Activated CD8-positive, alpha-beta memory T cell treated with anti-CD3 and anti-CD28 coated beads for 1 hour (primary cell): ENCODE measurements at places on chromosomes 5 and 9.

GRCh38 chr5:109877670-109878045 lies 187.9 kb downstream of the MAN2A1 start:
- DNase-seq, result no peak

GRCh38 chr9:98657897-98658296 lies 50.8 kb downstream of the GABBR2 start:
- DNase-seq, result no peak

- DNase-seq, result no peak
Measured at GRCh38 chr5:7822449-7822848, 28.5 kb downstream of the CFAP90 start.

GRCh38 chr9:108193026-108193710 lies 662.6 kb downstream of the ACTL7B start:
- DNase-seq, result no peak

GRCh38 chr9:110106661-110107060 lies 101.3 kb downstream of the C9orf152 start:
- no peak for DNase-seq

DNA sequence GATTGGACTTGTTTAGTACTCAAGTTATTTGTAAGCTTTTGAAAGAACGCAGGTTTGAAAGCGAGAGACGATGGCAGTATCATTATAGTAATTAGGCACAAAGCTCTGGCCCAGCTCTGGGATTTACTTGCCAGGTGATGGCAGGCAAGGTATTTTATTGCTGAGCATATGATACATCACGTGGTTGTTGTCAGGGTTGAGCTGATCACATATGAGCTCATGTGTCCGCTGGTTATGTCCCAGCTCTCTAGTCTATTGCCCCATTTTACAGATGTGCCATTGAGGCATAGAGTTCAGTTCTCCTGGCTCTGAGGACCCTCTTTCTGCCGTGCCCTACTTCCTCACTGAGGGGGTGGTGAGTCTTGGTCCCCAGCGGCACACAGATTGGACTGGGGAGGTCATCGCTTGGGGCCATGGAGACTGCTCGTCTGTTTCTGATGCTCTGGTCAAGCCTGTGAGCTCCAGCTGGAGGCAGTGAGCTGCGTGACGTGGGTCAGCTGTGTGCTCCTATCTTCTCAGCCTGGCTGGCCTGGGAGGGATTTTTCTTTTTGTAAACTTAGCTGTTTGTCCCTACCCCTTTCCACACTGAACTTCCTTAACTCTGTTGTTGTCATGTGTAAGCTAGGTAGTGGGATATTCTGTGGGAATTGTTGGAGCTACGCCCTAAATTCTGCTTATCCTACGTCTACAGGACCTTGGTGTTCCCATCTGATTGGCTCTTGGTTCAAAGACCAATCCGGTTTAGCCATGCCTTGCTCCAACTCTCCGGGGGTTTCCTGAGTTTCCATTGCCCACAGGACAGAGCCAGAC lies 2.2 kb downstream of the NXNL2 start:
- DNase-seq, result no peak

DNA sequence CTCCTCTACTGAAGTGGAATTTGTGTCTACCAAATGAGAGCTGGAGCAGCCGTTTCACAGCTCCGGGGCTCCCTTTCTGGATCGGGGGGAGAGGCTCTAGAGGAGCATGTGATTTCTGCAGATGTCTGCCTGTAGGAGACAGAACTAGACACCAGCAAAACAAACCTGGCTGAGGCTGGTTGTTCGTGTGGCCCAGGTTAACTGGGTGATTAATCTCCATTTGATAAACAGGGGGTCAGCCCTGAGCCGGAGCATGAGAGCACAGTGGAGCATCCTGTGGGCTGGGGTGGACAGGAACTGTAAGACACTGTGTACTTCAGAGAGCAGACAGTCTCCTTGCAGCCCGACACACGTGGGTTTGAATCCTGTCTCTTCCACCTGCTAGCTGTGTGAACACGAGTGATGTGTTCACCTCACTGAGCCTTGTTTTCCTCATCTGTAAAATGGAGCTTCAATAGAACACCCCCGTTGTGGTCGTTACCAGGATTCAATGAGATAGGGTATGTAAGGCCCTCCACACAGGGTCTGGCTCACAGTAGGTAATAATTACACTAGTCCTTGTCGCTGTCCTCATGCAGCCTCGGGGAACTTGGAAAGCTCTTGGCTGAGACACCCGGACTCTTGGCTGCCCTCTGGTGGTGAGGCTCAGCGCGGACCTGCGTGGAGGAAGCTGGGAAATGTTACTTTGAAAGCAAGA lies 12.9 kb downstream of the CXCL14 start:
- DNase-seq, result peak; percentile 53

DNA sequence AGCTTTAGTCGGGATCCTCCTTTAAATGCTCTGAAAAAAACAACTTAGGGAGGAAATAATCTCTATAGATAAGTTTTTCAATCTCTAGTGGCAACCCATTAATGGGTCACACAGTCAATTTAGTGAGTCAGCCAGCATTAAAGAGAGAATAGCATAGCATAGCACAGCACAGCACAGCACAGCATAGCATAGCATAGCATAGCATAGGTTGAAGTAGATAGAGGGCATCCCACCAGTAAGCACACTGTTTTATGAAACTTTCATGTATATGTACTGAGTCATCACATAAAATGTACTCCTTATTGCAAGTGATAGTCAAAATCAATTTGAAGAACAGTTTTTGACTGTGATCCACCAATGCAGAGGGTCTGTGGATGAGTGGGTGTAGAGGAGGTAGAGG lies 522.9 kb downstream of the CCDC171 start:
- DNase-seq, result no peak

GRCh38 chr5:43193894-43194265 lies 1.9 kb downstream of the NIM1K start:
- no peak for DNase-seq

DNA sequence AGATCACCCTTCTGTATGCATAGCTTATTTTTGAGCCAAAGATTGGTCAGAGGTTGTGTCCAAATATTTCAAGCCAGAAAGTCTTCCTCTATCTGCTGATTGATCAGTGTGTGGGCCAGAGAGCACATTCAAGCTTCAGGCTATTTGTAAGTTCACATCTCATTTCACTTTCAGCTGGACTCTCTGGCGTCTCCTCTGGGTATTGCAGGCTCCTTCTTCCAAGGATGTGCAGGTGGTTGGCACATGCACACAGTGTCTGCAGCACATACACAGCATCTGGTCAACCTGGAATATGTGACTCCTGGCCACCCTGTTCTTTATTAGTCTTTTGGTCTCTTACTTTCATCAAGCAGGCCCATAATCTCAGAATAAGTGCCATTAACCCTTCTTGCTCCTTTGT lies 516.1 kb downstream of the ANXA1 start:
- DNase-seq, result no peak

- DNase-seq, result no peak
Measured at GRCh38 chr5:157306081-157306480, 40.2 kb downstream of the CYFIP2 start.

DNA sequence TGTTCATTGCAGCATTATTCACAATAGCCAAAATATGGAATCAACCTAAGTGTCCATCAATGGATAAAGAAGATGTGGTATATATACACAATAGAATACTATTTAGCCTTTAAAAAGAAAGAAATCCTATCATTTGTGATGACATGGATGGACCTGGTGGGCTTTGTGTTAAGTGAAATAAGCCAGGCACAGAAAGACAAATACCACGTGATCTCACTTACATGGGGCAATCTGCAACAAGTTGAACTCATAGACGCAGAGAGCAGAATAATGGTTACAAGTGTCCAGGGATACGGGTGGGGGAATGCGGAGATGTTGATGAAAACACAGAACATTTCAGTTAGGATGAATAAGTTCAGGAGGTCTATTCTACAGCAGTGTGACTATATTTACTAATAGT lies 66.4 kb upstream of the ALDH1B1 start:
- no peak for DNase-seq

DNA sequence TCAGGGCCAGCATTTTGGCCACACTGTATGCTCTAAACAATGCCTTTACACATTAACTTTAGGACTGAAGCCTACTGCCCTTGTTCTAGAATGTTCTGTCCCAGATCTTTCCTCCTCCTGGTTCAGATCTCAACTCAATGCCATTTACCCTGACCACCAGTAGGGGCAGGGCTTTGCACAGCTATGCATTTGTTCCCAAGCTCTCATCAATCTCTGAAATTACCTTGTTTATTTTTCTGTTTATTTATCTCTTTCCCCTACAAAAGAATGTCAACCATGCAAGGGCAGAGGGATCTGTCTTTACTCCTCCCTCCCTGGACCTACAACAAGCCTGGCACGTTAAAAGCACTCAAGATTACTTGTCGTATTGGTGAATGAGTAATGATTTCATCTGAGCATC lies 612.9 kb downstream of the BNC2 start:
- DNase-seq, result no peak

GRCh38 chr5:136560126-136560525 lies 194.8 kb upstream of the TRPC7 start:
- DNase-seq, result no peak

DNA sequence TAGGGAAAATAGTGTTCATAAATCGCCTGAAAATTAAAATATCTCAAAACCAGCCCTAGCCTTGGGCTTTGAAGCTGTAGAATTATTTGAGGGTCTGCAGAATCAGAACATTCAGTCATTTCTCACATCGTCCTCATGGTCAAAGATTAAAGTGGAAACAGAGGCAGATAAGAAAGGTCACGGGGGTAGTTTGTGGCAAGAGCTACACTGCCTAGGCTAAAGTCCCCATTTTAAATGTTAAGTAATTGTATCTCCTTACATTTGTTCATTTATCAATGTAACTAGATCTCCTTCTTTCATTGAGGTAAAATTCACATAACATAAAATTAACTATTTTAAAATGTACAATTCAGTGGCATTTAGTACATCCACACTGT lies 139.2 kb downstream of the TLE1 start:
- no peak for DNase-seq

- DNase-seq, result no peak
Measured at GRCh38 chr5:178152491-178153444, 917 bp downstream of the NHP2 start.

- DNase-seq, result no peak
Measured at GRCh38 chr9:119221276-119221675, 148.0 kb downstream of the BRINP1 start.

GRCh38 chr9:36642817-36643216 lies 70.1 kb downstream of the MELK start:
- no peak for DNase-seq

DNA sequence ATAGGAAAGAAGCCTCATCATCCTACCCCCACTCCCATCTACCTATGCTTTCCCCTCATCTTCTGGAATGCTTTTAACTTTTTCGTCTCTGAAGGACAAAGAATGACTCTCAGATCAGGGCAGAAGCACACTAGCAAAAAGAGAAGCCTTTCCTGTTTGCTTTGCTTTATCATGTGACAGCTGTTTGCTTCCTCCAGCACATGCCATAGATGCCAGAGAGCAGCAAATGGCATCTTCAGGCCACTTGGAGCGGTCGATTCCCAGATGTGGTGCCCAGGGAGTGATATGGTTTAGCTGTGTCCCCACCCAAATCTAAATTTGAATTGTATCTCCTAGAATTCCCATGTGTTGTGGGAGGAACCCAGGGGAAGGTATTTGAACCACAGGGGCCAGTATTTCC lies 294.8 kb downstream of the GADD45G start:
- no peak for DNase-seq

- no peak for DNase-seq
Measured at GRCh38 chr9:109940561-109940960, 160.6 kb downstream of the PALM2AKAP2 start.

DNA sequence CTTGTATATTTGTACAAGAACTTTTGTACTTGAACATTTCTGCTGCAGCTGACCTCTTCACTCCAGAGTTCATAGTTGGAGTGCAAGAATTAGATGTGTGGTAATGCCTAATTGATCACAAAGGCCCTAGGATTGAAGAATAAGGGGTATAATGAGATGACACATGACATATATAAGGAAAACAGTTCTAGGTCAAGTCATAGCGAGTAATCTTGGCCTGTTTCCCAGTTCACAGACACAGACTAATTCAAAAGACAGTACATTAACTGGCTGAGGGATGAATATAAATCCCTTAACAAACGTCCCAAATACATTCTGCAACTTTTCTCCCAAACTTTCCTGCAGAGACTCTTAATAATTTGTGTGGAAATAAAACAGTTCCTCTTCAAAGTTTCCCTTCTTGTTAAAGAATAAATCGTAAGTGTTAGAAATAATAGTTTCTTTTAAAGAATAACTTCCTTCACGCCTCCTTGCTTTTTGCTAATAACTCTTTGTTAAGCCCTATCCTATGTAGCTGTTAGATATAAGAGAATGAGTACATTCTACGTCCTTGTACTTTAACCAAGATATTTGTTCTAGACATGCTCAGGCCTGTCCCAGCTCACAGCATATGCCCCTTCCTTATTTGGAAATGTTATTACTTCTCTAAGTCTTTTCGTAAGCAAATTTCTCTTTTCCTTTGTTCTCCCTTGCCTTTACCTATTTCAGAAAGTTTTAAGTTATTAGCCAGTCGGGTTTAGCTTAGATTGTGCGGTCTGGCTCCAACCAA lies 556.4 kb upstream of the CTNND2 start:
- no peak for DNase-seq

DNA sequence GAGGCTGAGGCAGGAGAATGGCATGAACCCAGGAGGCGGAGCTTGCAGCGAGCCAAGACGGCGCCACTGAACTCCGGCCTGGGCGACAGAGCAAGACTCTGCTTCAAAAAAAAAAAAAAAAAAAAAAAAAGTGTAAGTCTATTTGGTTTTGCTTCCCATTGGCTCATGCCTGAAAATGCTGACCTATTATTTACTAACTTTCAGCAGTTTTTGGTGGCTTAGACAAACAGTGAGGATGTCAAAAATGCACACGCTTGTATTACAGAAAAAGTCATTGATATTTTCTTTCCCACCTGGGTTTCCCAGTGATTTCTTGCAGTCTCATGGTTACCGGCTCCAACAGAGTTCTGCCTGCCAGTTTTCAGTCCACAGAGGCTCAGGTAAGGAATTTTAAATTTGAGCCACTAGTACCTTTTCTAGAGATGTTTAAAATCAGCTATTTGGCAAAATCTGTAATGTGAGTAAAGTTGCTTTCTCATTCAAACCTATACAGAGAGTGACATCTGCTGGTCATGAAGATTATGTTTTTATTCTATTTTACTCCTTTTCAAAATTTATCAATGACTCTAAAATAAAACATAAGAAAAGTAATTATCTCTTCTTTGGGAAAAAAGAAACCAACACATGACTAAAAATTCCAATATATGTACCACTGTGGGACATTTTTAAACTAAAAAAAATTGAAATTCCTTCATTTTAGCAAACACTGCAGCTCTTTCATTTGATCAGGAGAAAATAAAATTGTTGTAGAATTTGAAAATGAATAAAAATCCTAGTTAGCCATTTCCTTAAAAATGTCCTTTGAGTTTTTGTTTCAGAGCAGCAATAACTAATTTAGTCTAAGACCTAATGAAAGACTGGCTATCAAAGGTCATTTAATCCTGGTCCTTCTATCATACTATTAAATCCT lies 8.8 kb downstream of the FAM200C start:
- no peak for DNase-seq

DNA sequence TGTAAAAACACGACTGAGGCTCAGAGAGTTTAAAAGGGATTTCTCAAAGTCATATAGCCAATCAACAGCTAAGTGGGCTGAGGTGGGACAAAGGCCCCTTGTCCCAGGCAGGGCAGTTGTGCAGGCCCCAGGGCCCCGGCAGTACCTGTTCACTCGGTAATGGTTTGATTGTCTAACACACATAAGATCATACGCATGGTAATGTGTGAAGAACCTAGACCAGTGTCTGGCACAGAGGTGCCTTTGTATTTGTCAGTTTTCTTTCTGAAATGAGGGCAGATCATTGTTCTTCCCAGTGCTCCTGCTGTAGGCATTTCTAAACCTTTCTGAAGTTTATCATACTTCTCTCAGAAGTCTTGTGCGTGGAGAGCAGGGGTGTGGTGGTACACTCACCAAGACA lies 66.8 kb downstream of the IPPK start:
- DNase-seq, result no peak
